ENCODE measurements at places on chromosomes 2 and 18.

DNA sequence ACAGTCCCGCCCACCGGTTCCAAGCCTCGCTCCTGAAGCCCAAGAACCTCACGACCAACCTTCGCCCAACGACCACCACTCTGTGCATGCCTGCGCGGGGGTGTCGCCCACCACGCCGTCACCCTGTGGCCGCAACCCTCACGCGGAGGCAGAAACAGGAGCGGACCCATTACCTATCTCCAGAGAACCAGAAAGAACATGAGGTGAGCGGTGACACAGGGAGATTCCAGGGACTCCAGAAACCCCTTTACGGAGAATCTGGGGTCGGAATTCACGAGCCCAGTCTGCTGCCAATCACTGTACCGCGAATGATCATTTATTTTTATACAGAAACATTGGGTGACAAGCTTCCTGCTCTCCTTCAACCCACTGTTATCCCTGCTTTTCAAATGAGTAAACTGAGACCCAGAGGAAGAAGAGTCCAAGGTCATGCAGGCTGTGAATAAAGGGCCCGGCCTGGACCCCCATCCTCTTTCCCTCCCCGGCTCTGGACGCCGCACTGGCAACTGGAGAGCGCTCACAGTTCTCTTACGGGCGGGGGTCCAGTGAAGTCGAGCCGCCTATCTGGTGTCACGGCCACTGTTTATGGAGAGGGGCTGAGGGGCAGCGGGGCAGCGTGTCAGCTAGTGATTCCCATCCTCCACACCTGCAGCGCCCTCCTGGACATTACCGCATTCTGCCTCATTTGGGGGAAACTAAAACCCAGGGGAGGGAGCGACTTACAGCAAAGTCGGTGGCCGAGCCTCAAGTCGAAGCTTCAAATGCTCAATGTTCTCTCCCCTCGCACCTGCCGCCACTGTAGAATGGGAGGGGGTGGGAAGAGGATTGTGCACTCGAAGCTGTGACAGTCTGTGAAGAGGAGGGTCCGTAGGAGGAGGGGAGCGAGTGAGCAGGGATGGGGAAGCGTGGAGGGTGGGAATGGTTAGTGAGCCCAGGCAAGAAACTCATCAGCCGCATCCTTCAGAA, 723 bp upstream of the SLC30A3 start:
- peaks cover 82% of the 10 kb centered on the region for H3K27me3 ChIP-seq
- H3K27ac ChIP-seq, result no peak overlapping the region
- peak overlapping the region; percentile 82 for H3K4me3 ChIP-seq
- peak; percentile 58 for DNase-seq
- peaks cover 17% of the 10 kb centered on the region for H3K4me1 ChIP-seq

- peak; percentile 50 for DNase-seq
- H3K27ac ChIP-seq, result no peak overlapping the region
- no peaks in the 10 kb centered on the region for H3K36me3 ChIP-seq
- no peak overlapping the region for H3K4me3 ChIP-seq
- H3K27me3 ChIP-seq, result no peaks in the 10 kb centered on the region
- H3K4me1 ChIP-seq, result no peaks in the 10 kb centered on the region
Observed at GRCh38 chr2:15860760-15861159, 79.6 kb upstream of the MYCN start.

- H3K36me3 ChIP-seq, result no peaks in the 10 kb centered on the region
- H3K4me1 ChIP-seq, result no peaks in the 10 kb centered on the region
- H3K27me3 ChIP-seq, result no peaks in the 10 kb centered on the region
- H3K4me3 ChIP-seq, result no peak overlapping the region
Observed at GRCh38 chr2:220434385-220434784, 807.0 kb downstream of the SLC4A3 start.

- H3K4me1 ChIP-seq, result no peaks in the 10 kb centered on the region
- no peaks in the 10 kb centered on the region for H3K36me3 ChIP-seq
- no peaks in the 10 kb centered on the region for H3K27me3 ChIP-seq
- H3K4me3 ChIP-seq, result no peak overlapping the region
- H3K27ac ChIP-seq, result no peak overlapping the region
Observed at GRCh38 chr2:37600735-37601134, 70.7 kb downstream of the CDC42EP3 start.

GRCh38 chr2:121333231-121333630, 48.2 kb upstream of the TFCP2L1 start:
- H3K27ac ChIP-seq, result no peak overlapping the region
- no peaks in the 10 kb centered on the region for H3K36me3 ChIP-seq
- peaks cover 13% of the 10 kb centered on the region for H3K4me1 ChIP-seq
- H3K4me3 ChIP-seq, result no peak overlapping the region

GRCh38 chr2:170917219-170917913, 11.7 kb upstream of the GORASP2 start:
- no peaks in the 10 kb centered on the region for H3K4me1 ChIP-seq
- no peak overlapping the region for H3K4me3 ChIP-seq
- DNase-seq, result peak; percentile 38
- H3K36me3 ChIP-seq, result no peaks in the 10 kb centered on the region

GRCh38 chr2:221716426-221717303, 144.6 kb upstream of the EPHA4 start:
- H3K27me3 ChIP-seq, result no peaks in the 10 kb centered on the region
- no peak overlapping the region for H3K27ac ChIP-seq
- H3K36me3 ChIP-seq, result no peaks in the 10 kb centered on the region
- peaks cover 20% of the 10 kb centered on the region for H3K4me1 ChIP-seq
- H3K4me3 ChIP-seq, result no peak overlapping the region
- DNase-seq, result no peak

DNA sequence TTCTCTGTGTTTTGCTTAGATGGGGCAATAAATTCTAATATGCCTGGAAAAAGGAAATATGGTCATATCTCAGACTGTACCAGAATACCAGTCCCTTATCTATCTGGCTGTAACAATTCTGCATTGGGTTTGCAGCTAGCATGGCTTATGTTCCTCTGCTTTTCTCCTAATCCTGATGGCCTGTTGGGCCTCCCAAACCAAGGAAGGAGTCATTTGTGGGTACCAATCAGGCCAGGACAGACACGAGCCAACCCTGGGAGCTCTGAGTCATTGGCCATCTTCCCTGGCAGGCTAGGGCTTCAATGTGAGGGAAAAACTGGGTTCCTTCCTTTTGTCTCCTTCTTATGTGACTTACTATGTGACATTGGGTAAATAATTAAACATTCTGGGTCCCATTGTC, 12.0 kb downstream of the SMARCAL1 start:
- H3K4me1 ChIP-seq, result no peaks in the 10 kb centered on the region
- no peaks in the 10 kb centered on the region for H3K27me3 ChIP-seq
- H3K36me3 ChIP-seq, result peaks cover 16% of the 10 kb centered on the region

GRCh38 chr2:177242121-177242987, 22.2 kb downstream of the NFE2L2 start:
- no peak for DNase-seq
- H3K4me1 ChIP-seq, result peaks cover 44% of the 10 kb centered on the region
- no peaks in the 10 kb centered on the region for H3K27me3 ChIP-seq
- peak overlapping the region; percentile 63 for H3K27ac ChIP-seq

DNA sequence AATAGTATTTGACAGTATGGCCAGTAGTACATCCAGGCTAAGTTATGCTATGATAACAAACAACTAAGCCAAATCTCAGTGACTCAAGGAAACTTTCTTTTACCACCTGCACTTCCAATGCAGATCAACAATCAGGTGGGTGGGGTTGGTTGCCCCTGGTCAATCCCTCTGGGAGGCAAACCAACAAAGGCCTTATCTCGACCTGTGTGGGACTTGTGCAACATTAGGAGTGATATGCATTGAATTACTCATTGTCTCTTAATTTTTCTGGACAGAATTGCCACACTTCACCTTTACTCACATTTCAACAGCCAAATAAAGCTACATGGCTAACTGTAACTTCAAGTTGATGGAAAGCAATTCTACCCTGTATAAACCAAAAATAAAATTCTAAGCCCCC, 1049.3 kb upstream of the CDH2 start:
- H3K4me3 ChIP-seq, result no peak overlapping the region
- peaks cover 3% of the 10 kb centered on the region for H3K4me1 ChIP-seq
- H3K27ac ChIP-seq, result no peak overlapping the region
- H3K36me3 ChIP-seq, result no peaks in the 10 kb centered on the region
- no peaks in the 10 kb centered on the region for H3K27me3 ChIP-seq

GRCh38 chr18:79617511-79618500, 61.8 kb upstream of the CTDP1 start:
- H3K36me3 ChIP-seq, result no peaks in the 10 kb centered on the region
- no peaks in the 10 kb centered on the region for H3K27me3 ChIP-seq
- peak; percentile 39 for DNase-seq

GRCh38 chr18:3604498-3605408, 154.8 kb downstream of the TGIF1 start:
- H3K4me3 ChIP-seq, result peak overlapping the region; percentile 70
- H3K36me3 ChIP-seq, result peaks cover 4% of the 10 kb centered on the region
- peak overlapping the region; percentile 98 for H3K27ac ChIP-seq
- H3K4me1 ChIP-seq, result peaks cover 26% of the 10 kb centered on the region
- DNase-seq, result peak; percentile 54

DNA sequence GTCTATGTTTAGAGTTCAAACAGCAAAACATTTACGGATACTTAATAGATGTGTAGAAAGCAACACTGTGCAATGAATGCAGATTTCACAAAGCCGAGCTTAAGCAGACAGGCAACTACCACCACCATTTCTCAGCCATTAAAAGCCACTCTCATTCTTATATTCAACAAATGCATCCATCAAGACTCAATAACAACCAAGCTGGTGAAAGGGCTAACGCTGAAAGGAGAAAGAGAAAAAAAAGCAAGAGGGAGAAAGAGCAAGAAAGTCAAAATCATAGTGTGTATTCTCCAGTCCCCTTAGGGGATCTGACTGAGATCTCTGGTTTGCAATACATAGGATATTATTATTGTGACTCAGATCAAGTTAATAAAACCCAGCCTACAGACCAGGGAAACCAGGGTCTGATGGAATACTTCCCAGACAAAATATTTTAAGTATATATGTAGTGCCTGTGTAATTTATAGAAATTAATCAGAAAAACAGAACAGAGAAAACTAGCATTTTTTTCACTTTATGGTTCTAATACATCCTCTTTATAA, 14.1 kb downstream of the SATB2 start:
- H3K36me3 ChIP-seq, result no peaks in the 10 kb centered on the region
- H3K27ac ChIP-seq, result no peak overlapping the region
- H3K4me3 ChIP-seq, result no peak overlapping the region
- peaks cover 20% of the 10 kb centered on the region for H3K4me1 ChIP-seq
- H3K27me3 ChIP-seq, result no peaks in the 10 kb centered on the region

- DNase-seq, result no peak
- H3K27me3 ChIP-seq, result no peaks in the 10 kb centered on the region
- H3K4me1 ChIP-seq, result no peaks in the 10 kb centered on the region
- H3K36me3 ChIP-seq, result no peaks in the 10 kb centered on the region
- no peak overlapping the region for H3K27ac ChIP-seq
Observed at GRCh38 chr2:28995765-28996750, 15.0 kb downstream of the TOGARAM2 start.

- H3K4me3 ChIP-seq, result peak overlapping the region; percentile 3
- peaks cover 58% of the 10 kb centered on the region for H3K4me1 ChIP-seq
- peaks cover 4% of the 10 kb centered on the region for H3K36me3 ChIP-seq
- peak; percentile 89 for DNase-seq
Observed at GRCh38 chr2:206800506-206801417, 35.4 kb downstream of the FASTKD2 start.

DNA sequence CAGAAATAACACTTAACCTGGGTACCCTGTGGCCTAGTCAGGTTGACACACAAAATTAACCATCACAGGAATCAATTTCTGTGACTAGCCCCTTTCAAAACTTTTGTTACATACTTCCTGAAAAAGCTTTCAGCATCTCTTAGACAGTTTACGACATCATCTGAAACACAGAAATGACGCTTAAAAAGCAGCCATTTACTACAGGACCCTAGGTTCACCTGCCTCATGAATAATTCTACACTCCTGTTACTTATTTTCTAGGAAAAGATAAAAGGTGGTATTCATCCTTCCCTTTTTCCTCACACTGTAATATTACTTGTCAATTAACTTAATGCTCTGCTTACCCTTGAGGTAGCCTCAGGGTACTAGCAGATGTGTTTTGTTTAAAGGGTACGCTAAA, 388.4 kb downstream of the IRS1 start:
- H3K4me3 ChIP-seq, result no peak overlapping the region
- no peaks in the 10 kb centered on the region for H3K27me3 ChIP-seq
- no peaks in the 10 kb centered on the region for H3K36me3 ChIP-seq
- peaks cover 3% of the 10 kb centered on the region for H3K4me1 ChIP-seq
- DNase-seq, result no peak

GRCh38 chr2:98517636-98518035, 73.0 kb downstream of the INPP4A start:
- DNase-seq, result no peak
- no peaks in the 10 kb centered on the region for H3K4me1 ChIP-seq
- no peaks in the 10 kb centered on the region for H3K27me3 ChIP-seq
- H3K4me3 ChIP-seq, result no peak overlapping the region
- no peak overlapping the region for H3K27ac ChIP-seq
- no peaks in the 10 kb centered on the region for H3K36me3 ChIP-seq

DNA sequence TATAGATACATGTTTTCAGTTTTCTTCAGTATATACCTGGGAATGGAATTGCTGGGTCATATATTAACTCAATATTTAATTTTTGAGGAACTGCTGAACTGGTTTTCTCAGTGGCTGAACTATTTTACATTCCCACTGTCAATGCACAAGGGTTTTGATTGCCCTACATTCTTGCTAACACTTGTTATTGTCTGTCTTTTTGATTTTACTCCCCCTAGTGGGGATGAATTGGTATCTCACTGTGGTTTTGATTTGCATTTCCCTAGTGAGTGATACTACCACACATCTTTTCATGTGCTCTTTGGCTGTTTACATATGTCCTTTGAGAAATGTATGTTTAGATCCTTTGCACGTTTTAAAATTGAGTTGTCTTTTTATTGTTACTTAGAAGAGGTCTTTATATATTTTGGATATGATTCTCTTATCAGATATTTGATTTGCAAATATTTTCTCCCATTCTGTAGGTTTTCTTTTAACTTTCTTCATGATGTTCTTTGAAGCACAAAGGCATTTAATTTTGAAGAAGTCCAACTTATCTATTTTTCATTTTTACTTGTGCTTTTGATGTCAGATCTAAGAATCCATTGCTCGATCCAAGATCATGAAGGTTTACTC, 36.2 kb downstream of the ASB1 start:
- no peaks in the 10 kb centered on the region for H3K27me3 ChIP-seq
- H3K36me3 ChIP-seq, result no peaks in the 10 kb centered on the region
- DNase-seq, result peak; percentile 70
- no peaks in the 10 kb centered on the region for H3K4me1 ChIP-seq

GRCh38 chr2:221018262-221018661, 553.8 kb downstream of the EPHA4 start:
- H3K27ac ChIP-seq, result no peak overlapping the region
- no peaks in the 10 kb centered on the region for H3K36me3 ChIP-seq
- 0 out of 2 replicates have a peak, but pooled peaks cover 3% of the 10 kb centered on the region for H3K4me1 ChIP-seq
- peak; percentile 4 for DNase-seq
- H3K27me3 ChIP-seq, result no peaks in the 10 kb centered on the region

DNA sequence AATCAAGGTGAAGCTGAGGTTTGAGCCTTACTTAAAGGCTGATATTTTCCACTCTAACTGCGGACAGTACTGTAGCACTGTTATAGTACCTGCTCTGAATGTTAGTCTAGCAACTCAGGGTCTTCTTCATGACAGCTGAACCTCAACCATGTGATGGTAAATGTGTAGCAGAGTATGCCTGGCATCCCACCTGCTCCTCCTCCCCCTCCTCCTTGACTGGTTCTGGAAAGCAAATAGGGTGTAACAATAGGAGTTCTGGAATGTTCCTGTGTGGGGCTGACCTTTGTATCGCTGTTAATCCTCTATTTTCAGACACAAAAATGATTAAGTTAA, 447 bp upstream of the CCL20 start:
- DNase-seq, result no peak
- no peak overlapping the region for H3K4me3 ChIP-seq
- no peak overlapping the region for H3K27ac ChIP-seq
- H3K27me3 ChIP-seq, result no peaks in the 10 kb centered on the region
- H3K36me3 ChIP-seq, result no peaks in the 10 kb centered on the region
- peaks cover 17% of the 10 kb centered on the region for H3K4me1 ChIP-seq

Data from GM23338 (cell line).